ENCODE measurements at places on chromosomes 7 and 10.

DNA sequence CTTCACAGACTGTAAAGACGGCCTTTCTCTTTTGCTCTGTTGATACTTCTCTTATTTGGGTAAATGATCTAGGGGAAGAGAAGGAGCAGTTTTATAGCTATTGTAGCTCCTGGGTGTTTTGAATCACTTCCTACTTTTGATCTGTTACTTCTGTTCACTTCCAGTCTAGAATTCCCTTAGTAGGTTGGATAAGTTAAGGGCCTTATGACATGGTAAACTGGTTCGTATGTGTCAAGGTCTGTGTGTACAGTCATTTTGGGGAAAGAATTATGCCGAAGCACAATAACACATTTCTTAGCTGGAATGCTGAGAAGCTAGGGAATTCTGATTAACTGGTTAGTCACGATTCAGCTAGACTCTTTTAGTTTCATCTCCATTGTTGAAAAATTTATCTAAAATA, 8.1 kb downstream of the DENND10 start:
- DNase-seq, result no peak

GRCh38 chr10:64076322-64076940, 555.2 kb downstream of the REEP3 start:
- no peak for DNase-seq

DNA sequence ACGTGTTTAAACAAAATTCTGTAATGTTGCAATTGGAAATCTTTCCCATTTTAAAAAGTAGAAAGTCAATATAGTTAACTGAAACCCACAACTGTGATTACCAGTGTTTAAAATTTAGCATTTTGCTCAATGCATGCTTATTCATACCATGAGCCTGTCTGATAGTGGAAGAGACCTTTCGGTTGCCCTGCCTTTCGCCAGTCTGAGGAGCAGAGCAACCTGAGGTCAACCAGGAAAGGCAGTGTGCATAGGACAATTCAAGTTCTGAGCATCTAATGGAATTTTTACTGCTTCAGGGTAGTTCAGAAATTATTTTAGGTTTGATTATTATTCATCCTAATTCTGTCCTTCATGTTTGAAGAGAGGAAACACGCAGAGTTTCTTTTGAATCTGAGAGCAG, 100.8 kb downstream of the CUBN start:
- DNase-seq, result no peak

DNA sequence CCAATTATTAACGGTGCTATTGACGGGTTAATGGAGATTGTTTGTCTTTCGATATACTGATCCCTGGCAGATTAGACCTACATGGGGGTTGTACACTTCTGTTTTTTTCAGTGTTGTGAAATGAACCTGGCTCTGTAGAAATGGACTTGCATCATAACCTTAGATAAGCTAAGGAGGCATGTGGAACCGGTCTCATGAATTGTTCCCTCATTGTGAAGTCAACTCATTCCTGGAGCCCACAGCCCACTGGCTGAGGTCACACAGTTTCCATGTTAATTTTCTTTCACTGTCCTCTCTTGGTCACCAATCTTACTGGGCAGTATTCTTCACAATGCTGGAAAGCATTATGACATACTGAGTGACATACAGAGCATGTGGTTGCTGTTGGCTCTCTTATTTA, 202.8 kb downstream of the BMPER start:
- DNase-seq, result no peak

DNA sequence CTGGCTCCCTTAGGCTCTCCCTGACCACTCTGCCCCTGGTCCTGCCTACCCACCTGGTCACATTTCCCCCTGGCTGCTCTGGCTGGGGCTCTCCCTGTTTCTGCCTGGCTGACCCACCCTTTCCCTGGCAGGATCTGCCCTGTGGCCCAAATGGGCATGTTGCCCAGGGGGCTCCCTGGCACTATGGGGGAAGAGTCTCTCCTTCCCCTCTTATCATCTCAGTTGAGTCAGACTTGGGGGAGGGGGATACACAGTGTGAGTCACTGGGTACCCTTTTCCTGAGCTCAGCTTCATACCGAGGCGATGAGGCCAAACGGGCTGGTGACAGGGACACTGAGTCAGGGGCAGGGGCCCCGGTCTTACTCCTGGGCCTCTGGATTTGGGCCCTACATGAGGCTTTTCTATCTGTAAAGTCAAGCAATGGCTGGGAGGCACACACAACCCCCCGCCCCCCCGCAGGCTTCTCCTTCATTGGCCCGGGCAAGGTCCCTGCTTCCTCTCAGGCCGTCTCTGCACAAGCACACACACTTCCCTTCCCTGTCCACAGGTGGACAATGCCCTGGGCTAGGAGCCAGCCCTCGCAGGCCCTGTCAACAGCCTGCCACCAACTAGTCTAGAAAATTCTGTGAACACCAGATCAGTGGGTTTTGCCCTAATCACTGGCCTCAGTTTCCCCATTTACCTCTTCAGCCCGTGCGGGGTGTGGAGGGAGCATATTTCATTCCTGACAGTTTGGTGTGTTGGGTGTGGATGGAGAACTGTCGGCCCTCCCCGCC, 627 bp upstream of the FLNC start:
- DNase-seq, result no peak

DNA sequence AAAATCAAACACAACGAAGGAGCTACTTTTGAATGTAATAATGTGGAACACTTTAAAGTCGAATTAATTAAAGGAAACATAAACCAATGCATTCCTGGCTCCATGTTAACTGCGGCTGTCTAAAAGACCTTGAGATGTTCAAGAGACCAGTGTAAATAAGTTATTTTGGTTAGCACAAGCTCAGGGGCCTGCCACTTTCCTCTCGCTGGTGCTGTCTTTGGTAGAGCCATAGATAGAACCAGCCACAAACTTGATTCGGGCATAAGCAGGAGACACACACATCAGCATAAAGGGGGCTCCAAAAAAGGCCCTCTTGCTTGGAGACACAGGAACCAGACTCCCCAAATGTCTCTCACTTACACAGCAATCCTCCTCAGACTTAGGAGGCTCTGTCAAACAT, 121.6 kb upstream of the TBX20 start:
- DNase-seq, result no peak

GRCh38 chr7:158007697-158008257, 579.8 kb downstream of the PTPRN2 start:
- no peak for DNase-seq

DNA sequence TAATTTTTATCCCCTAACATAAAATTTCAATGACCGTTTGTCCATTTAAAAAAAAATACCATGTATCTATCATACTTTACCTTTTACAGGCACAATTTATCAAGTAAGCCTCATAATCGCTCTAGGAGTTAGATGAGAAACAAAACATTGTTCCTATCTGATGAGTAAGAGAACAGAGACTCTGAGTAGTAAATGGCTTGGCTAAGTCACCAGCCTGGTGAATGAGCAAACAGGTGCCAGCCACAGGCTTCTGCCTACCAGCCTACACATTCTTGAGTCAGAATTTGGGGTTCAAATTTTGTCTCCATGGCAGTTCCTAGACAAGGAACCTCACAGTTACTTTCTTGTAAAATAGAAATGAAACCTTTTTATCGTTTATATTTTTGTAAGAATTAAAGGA, 235.4 kb downstream of the HGF start:
- DNase-seq, result no peak

DNA sequence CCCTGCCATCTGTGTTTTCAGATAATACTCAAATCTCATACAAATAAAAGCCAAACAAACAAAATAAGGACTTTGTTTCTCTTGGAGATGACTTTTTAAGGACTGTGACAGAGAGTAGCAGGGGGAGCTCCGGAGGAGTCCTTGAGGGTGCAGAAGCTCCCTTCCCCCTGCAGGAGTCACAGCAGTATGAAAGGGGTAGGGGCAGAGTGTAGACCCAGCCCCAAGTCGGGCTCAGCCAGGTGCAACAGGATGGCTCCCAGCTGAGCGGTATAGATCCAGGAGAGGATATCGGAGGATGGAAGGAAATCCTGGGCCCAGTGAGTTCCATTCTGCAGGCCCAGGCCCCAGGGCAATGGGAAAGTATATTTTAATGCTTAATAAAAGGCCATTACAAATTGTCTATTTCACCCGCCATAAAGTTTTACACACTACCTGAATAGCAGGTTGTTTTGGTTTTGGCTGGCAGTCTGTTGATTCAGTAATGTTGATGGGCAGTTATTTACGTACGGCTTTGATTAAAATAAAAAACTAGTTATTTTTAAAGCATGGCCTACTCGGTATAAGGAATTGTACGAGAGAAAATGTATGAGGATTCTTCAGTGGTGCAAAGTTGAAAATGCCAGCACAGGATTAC, 206.0 kb downstream of the CELF2 start:
- DNase-seq, result no peak

DNA sequence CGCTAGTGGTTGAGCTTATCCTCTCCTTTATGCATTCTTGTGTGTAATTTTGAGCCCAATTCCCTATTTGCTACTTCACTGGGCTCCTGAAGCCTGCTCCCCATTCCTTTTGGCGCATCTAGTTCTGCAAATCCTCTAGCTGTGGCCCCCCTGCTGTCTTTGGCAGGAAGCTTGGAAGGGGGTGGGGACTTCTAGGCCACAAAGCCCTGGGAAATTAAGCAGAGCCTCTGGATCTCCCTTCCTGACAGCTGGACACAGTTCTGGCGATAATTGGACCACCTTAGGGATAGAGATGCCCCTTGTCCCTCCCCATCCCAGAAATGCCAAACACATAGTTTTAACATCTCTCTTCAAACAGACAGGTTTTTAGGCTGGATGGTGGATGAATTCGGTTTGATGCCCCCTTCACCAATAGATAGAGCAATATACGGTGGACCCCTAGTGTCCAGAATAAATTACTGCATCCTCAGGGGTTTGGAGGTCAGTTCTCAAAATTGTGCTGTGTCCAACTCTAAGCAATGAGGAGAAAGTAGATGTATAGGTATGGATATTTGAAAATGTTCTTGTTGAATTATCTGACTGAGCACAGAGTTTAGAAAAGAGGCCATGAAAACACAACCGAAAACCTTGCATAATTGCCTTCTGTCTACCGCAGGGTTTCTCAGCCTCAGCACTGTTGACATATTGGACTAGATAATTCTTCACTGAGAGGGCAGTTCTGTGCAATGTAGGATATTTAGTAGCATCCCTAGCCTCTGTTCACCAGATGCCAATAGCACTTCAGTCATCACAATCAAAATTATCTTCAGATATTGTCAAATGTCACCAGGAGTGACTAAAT, 75.5 kb downstream of the PAPSS2 start:
- DNase-seq, result no peak

DNA sequence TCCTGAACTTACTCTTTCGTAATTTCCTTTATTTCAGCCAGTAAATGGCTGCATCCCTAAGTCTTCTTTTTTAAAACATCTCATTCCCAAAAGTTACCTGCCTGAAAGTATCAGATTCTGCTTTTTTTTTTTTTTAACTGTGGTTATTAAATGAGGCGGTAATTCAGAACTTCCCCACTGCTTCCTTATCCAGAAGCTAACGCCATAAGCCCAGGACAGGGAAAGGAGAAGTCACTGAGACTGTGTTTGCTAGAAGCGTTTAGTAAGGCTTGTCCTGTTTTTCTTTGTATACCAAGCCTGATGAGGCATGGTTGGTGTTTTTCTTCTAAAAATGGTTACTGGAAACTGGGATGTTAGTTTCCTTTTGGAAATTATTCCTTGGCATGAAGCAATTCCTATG, 197.8 kb downstream of the CELF2 start:
- no peak for DNase-seq

- no peak for DNase-seq
These were observed 15.9 kb upstream of the SLC25A16 start for GRCh38 chr10:68543004-68543918.

GRCh38 chr10:125559210-125559609, 123.8 kb downstream of the TEX36 start:
- DNase-seq, result no peak

- DNase-seq, result no peak
These were observed 682.7 kb upstream of the IGFBP3 start for GRCh38 chr7:46603780-46604179.
